ENCODE measurements at places on chromosomes 1 and 21.

DNA sequence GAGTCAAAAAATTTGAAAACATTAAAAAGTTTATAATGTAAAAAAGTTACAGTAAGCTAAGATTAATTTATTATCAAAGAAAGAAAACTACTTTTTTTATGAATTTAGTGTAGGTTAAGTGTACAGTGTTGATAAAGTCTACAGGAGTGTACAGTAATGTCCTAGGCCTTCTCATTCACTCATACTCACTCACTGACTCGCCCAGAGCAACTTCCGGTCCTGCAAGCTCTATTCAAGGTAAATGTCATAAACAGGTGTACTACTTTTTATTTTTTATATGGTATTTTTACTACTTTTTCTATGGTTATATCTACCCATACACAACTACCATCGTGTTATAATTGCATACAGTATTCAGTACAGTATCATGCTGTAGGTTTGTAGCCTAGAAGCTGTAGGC lies 49.6 kb downstream of the TBX19 start:
- no peak for DNase-seq

DNA sequence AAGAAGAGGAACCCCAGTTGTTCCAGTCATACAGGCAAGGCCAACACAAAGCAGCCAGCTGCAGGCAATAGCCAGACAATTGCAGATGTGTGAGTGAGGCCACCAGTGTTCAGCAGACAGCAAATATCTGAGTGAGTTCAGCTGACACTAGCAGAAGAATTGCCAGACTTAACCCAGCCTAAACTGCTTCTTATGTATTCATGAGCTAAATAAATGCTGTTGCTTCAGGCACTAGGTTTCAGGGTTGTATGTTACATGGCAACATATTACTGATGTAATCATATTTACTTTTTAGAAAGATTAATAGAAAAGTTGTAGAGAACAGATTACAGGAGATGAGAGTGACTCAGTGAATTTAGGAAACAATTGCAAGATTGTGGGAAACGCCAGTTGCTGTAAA lies 129.8 kb upstream of the CHODL start:
- DNase-seq = no peak

DNA sequence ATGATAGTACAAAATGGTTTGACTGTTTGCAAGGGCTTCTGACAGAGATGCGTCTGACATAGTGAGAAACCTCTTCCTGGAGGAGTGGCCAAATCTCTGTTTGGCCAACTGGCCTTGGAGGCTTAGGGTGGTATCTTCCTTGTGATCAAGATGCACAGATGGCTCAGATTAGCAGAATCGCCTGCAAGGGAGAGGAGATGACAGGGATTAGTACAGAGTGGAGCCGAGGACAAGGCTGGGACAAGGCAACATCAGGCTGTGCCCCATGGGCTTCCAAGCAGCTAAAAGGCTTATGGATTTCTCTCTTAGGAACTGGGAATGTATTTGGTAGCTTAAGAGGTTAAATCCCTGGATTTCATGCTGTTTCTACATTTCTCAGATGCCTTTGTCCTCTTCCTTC lies 379.1 kb downstream of the SIPA1L2 start:
- DNase-seq = no peak

DNA sequence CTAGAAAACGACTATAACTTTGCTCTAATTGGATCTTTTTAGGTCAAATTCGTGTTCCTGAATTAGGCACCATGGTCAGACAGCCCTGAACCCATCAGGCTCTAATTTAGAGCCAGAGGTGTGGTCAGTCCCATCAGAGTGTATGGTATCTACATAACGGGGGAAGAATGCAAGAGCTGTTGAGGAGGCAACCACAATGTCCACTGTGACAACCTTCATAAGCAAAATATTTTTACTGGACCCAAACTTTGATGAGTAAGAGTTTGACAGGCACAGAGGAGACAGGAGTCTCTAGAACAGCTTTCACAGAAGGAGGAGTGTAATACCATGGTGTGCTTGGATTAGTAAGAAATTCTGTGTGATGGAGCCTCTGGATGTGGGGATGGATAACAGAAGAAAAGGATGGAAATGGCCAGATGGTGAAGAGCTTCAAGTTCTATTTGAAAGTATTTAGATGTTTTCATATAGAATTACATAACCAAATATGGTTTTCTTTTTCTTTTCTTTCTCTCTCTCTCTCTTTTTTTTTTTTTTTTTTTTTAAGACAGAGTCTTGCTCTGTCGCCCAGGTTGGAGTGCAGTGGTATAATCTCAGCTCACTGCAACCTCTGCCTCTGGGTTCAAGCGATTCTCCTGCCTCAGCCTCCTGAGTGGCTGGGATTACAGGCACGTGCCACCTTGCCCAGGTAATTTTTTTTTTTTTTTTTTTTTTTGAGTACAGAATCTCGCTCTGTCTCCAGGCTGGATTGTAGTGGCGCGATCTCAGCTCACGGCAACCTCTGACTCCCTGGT lies 24.9 kb downstream of the UBE2U start:
- DNase-seq = no peak

GRCh38 chr1:202656951-202657646 lies 53.2 kb downstream of the SYT2 start:
- DNase-seq = no peak

- DNase-seq = no peak
Measured at GRCh38 chr1:3651930-3652547, at the start of gene TP73. Gene TP73, plus strand, starts transcription at chr1:3652516. Its CDS starts 29,850 bp downstream, at chr1:3682366.

GRCh38 chr1:198915327-198916231 lies 276.7 kb downstream of the PTPRC start:
- DNase-seq = no peak

- no peak for DNase-seq
Measured at GRCh38 chr1:231295938-231296337, 41.7 kb downstream of the EXOC8 start.

- no peak for DNase-seq
Measured at GRCh38 chr1:211478376-211478775, 13.6 kb downstream of the RD3 start.

GRCh38 chr1:77146270-77146669 lies 73.0 kb downstream of the PIGK start:
- no peak for DNase-seq

DNA sequence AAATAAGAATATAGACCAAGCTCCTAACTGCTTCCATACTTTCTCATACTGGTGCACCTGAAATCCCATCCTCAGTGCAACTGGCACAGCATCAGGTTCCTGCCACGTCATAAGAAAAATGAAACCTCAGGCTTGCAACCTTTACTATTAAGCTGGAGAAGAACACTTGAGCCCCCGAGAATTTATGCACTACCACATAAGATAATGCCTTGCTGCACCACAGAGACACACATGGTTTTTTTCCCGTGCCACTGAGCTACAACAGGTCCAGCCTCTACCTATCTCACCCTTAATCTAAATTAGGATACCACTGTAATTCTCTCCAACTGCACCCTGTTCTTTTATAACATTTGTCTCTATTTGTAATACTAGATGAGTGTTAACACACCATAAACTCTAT lies 174.5 kb downstream of the DENND1B start:
- DNase-seq = no peak

- DNase-seq = no peak
Measured at GRCh38 chr1:72938408-72938807, 656.1 kb upstream of the NEGR1 start.

DNA sequence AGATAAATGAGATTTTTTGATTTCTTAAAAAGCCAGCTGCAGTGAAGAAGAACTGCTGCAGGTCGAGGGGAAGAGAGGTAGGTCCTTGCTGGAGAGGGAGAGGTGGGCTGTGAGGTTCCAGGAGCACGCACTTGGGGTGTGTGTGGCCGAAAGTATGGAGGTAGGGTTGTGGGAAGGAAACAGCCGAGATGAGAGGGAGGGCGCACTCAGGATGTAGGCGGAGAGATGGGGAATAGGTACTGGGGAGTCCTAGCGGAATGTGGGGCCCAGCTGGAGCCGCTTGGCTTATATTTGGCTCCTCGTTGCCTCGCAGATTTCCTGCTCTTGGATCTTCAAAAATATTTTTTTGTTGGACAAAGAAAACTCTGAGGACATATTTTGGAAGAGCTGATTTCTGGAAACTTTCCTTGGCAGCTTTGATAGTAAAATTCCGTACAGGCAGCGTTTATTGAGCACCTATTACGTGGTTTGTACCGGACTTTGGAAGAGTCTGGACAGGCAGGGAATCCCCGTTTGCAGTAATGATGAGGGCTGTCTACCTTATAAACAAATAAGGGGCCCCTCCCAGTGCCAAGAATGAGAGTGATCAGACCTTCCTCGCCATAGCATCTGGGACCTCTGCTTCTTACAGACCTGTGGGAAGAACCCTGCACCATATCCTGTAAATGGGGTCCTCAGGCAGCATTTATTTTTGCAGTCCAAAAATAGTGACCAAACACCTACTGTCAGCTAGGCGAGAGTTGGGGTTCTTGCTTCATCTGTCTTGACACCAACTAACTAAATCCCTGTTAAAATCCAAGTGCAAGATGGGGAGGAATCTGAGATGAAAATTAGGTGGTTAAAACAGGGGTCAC lies 1.5 kb downstream of the LRRC8D start:
- no peak for DNase-seq

DNA sequence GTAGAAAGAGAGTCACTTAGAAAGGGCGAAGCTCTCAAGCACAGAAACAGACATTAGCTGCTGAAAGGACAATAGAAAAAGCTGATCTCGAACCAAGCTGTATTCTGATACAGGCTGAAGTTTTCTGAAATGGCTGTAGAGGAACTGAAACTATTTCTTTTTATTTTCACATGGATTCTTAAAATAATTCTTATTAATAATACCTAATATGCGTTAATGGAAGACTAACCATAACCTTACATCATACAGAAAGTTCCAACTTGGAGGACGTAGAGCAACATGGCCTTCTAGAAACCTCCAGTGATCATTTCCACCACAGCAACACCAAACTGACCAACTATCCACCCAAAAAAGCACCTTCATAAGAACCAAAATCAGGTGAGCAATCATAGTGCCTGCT lies 52.8 kb upstream of the ACADM start:
- no peak for DNase-seq

DNA sequence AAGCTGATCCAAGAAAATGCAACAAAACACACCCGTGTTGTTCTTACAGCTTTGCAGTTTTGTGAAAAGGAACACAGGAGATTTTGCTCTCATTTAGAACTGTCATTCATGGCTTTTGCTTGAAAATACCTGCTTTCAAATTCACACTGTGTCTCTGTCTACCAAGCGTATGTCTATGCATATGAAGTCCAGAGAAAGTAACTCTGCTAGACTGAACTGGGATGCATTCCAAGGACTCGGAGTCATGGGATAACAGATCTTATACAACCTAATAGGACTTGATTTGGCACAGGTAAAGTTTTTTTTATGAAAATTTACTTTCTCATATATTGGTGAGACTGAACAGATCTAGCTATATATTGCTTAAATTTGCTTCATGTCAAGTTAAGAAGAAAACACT lies 102.4 kb downstream of the PTGER3 start:
- DNase-seq = no peak

- no peak for DNase-seq
Measured at GRCh38 chr21:25834381-25834780, 99.6 kb downstream of the GABPA start.

- DNase-seq = no peak
Measured at GRCh38 chr21:41885341-41886024, 6.3 kb upstream of the PRDM15 start.

- no peak for DNase-seq
Measured at GRCh38 chr1:41599912-41600311, 115.4 kb upstream of the EDN2 start.

DNA sequence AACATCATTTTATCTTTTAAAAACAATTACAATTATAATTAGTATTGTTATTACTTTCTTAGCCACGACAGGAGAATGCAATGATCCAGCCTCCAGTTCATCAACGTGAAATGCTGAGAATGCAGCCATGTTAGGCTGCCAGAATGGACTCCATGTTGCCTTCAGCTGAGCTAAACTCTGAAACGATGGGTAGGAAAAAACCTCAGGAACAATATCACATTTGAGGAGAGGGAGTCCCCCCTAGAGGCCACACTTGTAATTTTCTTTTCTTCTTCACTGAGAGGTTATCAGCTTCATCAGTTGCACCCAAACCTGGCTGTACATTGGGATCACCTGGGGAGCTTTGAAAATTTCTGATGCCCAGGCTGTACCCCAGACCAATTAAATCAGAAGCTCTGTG lies 34.6 kb upstream of the DNAH14 start:
- DNase-seq = no peak

GRCh38 chr1:59195151-59195550 lies 101.7 kb upstream of the FGGY start:
- no peak for DNase-seq

GRCh38 chr1:96596226-96596922 lies 125.2 kb upstream of the PTBP2 start:
- DNase-seq = peak; percentile 53

DNA sequence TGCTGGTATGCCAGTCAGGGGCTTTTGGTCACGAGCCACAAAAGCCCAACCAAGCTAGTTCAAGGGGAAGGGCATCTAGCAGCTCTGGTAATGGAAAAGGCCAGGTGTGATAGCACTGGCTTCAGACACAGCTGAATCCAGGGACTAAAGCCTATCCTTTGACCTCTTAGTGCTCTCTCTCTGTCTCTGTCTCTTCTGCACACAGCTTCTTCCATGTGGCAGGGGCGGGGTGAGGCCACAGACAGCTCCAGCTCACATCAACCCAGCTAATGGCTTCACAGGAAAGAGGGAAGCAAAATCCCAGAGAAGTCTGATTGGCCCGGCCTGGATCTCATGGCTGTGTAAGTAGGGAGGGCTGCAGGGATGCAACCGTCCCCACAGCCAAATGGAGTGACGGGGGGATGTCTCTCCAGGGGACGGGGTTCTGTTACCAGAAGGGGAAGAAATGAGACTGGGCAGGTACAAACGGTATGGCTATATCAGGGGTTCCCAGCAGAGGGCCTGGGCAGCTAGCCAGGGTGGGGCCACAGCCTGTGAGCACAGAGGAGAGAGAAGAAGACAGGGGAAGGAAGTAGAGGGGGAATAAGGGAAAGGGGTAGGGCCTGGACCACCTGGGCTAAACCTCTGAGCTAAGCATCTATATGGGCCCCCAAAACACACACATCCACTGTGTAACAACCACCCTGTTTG lies 42.4 kb downstream of the FBXO2 start:
- DNase-seq = peak; percentile 61

GRCh38 chr1:46303038-46303871 lies at the start of the genes LRRC41 and UQCRH:
Gene LRRC41, minus strand, starts transcription at chr1:46303616. Its CDS starts 294 bp downstream, at chr1:46303322.
Gene UQCRH, plus strand, starts transcription at chr1:46303698. Its CDS starts 69 bp downstream, at chr1:46303767.
- peak; percentile 98 for DNase-seq

DNA sequence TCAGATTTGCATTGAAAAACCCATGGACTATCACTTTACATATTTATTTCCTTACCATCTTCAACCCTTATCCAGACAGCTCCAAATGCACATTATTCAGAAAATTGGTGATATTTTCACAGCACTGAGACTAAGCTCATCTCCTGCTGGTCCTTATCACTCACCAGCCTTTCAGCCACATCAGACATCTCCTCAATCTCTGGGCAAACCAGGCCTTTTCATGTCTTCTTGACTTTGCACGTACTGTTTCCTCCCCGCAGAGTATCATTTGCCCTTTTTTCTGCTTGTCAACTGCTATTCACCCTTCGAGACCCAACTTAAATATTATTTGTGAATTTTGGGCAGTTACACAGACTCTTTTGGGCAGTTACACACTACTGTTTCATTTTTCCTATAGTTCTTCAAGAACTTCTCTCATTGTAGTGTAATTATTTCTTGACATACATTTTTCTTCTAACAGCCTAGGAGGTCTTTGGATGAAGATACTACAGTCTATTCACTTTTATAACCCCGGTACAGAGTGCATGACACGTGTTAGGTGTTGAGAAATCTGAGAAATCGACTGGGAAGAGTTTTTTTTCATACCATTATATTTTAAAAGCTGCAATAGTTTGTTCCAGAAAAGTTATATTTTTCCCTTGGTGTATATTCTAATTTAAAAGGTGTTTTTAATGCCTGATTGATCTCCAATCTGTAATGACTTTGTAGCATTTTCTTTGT lies 98.0 kb downstream of the FGGY start:
- no peak for DNase-seq

- peak; percentile 59 for DNase-seq
Measured at GRCh38 chr1:228087771-228088251, 5.3 kb downstream of the ARF1 start.

Data from hematopoietic multipotent progenitor cell treated with erythropoietin and hydrocortisone succinate and interleukin-3 and kit ligand, for 8 days (in vitro differentiated cells).